Prostate gland (tissue), 2 donors: ENCODE measurements at places on chromosomes 2 and 18. TPM values are rescaled to one million over a fixed set of nuclear protein-coding genes. Genes with fewer than 3 reads are reported as not detected.

DNA sequence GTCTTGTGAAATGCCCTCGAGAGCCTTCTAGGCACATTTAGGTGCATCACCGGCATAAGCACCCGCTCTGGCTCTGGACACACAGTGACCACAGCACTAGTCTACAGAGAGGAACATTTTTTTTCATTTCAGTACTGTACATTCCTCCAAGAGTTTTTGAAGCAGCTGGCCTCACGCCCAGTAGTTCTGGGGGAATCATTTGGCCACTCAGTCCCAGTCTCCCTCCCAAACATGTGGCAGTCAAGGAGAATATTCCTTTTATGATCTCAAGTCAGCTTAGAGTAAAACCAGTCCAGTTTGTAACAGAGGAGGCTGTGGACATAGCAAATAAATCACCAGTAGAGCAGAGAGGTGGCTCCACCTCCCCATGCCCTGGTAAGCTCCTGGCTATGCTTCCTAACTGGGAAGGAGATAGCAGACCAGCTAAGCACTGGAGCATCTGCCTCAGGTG lies 48.1 kb downstream of the KCNE4 start:
- H3K36me3 ChIP-seq, result no peaks in the 10 kb centered on the region
- no peaks in the 10 kb centered on the region for H3K27me3 ChIP-seq
- H3K27ac ChIP-seq, result no peak overlapping the region
- no peak for DNase-seq
- H3K4me1 ChIP-seq, result no peaks in the 10 kb centered on the region

CRYBA2 gene
- 3.0 TPM for total RNA-seq

GRCh38 chr18:63249771-63250170 lies 69.8 kb downstream of the BCL2 start:
- no peaks in the 10 kb centered on the region for H3K27me3 ChIP-seq
- no peak overlapping the region for H3K27ac ChIP-seq
- H3K4me3 ChIP-seq, result no peak overlapping the region
- H3K36me3 ChIP-seq, result no peaks in the 10 kb centered on the region
- H3K4me1 ChIP-seq, result peaks cover 4% of the 10 kb centered on the region

DNA sequence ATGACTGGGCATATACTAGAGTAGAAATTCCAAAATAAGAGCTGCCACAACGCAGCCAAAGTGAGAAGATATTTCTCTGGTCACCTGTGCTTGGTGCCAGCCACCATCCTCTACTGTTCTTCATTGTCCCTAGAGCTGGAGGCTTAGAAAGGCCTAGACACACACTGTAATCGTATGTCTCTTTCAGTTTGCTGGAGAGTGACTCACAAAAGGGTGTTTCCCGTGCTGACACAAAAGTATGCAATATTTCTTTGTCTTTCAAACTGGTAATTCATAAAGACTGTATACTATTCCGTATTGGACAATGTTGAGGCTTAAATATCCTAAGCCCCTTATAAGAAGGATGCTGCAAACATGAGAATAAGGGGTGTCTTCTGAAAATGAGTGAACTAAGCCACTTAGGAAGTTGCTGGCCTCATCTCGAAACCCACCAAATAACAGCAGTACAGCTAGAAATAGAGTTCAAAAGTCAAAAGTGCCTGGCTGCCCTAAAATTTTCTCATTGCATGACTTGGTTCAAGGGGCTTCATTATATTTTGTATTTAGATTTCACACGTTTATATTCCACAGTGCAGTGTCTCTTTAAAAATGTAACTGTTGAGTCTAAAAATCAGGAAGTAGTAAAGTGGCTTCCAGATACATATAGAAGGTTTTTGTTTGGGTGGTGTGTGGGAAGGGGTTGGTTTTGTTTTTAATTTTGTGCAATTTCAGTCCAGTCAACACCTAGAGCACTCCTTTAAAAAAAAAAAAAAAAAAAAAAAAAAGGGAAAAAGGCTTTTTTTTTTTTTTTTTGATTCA lies 601.1 kb downstream of the ARHGAP15 start:
- no peak overlapping the region for H3K4me3 ChIP-seq
- H3K27me3 ChIP-seq, result no peaks in the 10 kb centered on the region
- no peaks in the 10 kb centered on the region for H3K4me1 ChIP-seq
- no peaks in the 10 kb centered on the region for H3K36me3 ChIP-seq

VWA3B gene
- total RNA-seq, result not detected

NUP35 gene
- 16.4 TPM for total RNA-seq

- H3K36me3 ChIP-seq, result no peaks in the 10 kb centered on the region
- peaks cover 29% of the 10 kb centered on the region for H3K27me3 ChIP-seq
- no peak overlapping the region for H3K4me3 ChIP-seq
These were observed 10.5 kb downstream of the ONECUT2 start for GRCh38 chr18:57445488-57446319.

GRCh38 chr18:34330308-34330707 lies 105.6 kb upstream of the NOL4 start:
- H3K4me3 ChIP-seq, result no peak overlapping the region

GRCh38 chr2:62412347-62412742 lies 93.7 kb downstream of the TMEM17 start:
- H3K4me1 ChIP-seq, result peaks cover 6% of the 10 kb centered on the region
- H3K4me3 ChIP-seq, result no peak overlapping the region
- DNase-seq, result no peak
- no peaks in the 10 kb centered on the region for H3K36me3 ChIP-seq
- H3K27ac ChIP-seq, result no peak overlapping the region

SLC8A1 gene
- total RNA-seq, result 23.2 TPM

RNF152 gene
- total RNA-seq, result 38.9 TPM

- H3K4me1 ChIP-seq, result no peaks in the 10 kb centered on the region
- H3K27me3 ChIP-seq, result no peaks in the 10 kb centered on the region
- H3K4me3 ChIP-seq, result no peak overlapping the region
- no peaks in the 10 kb centered on the region for H3K36me3 ChIP-seq
- no peak overlapping the region for H3K27ac ChIP-seq
These were observed 15.1 kb upstream of the NEURL3 start for GRCh38 chr2:96520231-96520630.

CNTNAP5 gene
- not detected for total RNA-seq

- H3K36me3 ChIP-seq, result no peaks in the 10 kb centered on the region
- no peaks in the 10 kb centered on the region for H3K4me1 ChIP-seq
- H3K4me3 ChIP-seq, result no peak overlapping the region
- DNase-seq, result no peak
- no peaks in the 10 kb centered on the region for H3K27me3 ChIP-seq
- no peak overlapping the region for H3K27ac ChIP-seq
These were observed 7.6 kb upstream of the ADAM23 start for GRCh38 chr2:206435742-206436141.

- no peak overlapping the region for H3K4me3 ChIP-seq
- H3K36me3 ChIP-seq, result no peaks in the 10 kb centered on the region
- H3K27me3 ChIP-seq, result no peaks in the 10 kb centered on the region
These were observed 49.0 kb downstream of the NCOA1 start for GRCh38 chr2:24540011-24540477.

DNA sequence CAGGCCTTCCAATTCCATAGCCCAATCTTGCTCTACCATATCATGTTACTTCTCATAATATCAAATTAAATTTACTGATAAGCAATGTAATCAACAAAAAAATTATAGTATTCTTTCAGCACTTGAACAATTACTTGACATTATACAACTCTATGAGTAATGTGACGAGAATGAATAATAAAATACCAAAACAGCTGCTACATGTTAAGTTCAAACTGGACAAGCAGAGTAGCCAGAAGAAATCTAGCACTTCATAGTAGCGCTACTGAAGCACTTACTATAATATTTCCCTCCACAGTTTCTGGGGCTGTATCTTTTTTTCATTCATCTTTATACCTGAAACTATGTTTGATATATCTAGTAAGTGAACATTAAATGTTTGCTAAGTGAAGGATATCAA lies 14.9 kb downstream of the PPP3R1 start:
- H3K4me3 ChIP-seq, result no peak overlapping the region
- DNase-seq, result no peak
- H3K4me1 ChIP-seq, result peaks cover 11% of the 10 kb centered on the region
- no peak overlapping the region for H3K27ac ChIP-seq
- H3K27me3 ChIP-seq, result no peaks in the 10 kb centered on the region

MBP gene
- total RNA-seq, result 19.8 TPM

DNA sequence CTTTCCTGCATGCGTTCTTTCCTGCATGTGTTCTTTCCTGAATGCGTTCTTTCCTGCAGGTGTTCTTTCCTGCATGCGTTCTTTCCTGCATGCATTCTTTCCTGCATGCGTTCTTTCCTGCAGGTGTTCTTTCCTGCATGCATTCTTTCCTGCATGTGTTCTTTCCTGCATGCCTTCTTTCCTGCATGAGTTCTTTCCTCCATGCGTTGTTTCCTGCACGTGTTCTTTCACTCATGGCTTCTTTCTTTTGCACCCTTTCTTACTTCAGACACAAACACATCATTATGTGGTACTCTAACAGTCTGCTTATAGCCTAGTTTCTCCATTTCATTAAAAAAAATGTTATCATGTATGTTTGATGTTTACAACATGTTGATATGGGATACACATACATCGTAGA lies 261.6 kb upstream of the PXDN start:
- no peak overlapping the region for H3K4me3 ChIP-seq
- no peak overlapping the region for H3K27ac ChIP-seq
- no peaks in the 10 kb centered on the region for H3K36me3 ChIP-seq
- no peak for DNase-seq
- H3K4me1 ChIP-seq, result no peaks in the 10 kb centered on the region
